Kidney (tissue), 22 donors: ENCODE measurements at places on chromosomes 1 and 21.

DNA sequence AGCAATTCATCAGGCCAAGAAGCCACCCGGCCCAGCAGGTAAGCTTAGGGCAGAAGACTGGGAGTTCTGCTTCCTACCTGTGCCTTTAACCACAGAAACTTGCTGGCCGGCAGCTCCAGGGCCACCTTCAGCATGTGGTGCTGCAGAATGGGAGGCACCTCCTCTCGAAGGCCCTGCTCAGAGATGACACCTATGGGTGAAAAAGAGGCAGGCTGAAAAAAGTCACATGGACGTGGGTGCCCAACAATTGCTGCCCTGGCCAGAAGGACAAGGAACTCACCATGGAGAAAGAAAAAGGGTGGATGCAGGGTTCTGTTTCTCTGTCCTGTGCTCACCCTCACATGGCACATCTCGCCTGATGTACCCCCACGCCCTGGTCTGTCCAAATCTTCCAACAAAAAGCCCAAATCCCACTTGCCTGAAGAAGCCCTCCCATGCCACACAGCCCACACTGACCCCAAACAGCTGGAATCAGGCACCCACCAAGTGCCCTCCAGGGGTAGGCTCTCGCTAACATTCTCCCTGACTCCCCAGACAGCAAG, 33.0 kb downstream of the URB1 start:
- DNase-seq, result no peak

DNA sequence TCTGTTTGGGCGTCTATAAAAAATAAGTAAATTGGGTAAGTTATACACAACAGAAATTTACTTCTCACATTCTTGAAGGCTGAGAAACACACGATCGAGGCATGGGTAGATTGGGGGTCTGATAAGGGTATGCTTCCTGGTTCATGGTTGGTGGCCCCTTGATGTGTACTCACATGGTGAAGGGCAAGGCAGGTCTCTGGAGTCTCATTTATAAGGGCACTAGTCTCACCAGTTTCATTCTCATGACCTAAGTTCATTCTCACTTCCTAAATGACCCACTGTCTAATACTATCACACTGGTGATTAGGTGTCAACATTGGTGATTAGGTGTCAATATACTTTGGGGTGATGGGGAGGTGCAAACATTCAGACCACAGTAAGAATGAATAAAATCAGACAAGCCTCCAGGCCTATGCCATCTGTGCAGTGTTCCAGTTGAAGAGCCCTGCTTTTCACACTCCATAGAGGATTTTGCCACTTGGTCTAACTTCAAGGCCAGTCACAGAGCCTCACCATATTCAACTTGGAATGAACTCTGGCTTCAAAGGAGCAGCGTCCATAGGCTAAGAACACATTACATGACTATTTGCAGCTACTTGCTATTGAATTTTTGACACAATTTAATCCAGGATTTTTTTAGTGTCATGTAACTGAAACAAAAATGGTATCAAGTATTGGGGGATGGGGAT, 2.5 kb upstream of the GBP4 start:
- no peak for DNase-seq

GRCh38 chr1:34663031-34663430, 91.8 kb upstream of the GJB5 start:
- DNase-seq, result no peak

DNA sequence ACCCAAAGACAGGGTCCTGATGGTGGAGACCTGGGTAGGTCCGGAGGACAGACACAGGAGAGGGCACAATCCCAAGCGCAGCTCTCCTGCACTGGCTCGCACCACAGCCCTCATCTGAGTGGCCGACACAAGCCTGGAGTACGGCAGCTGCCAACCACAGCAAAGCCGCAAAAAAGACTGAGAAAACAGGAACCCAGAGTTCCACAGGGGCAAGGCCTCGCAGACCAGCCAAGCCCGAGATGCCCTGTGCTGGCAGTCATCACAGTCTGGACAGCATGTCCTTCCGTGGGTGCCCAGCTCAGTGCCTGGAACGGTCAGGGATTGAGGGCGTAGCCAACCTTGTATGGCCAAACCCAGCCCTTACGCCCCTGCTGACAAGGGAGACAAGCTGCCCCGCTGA, 11.4 kb downstream of the ZBTB48 start:
- no peak for DNase-seq

DNA sequence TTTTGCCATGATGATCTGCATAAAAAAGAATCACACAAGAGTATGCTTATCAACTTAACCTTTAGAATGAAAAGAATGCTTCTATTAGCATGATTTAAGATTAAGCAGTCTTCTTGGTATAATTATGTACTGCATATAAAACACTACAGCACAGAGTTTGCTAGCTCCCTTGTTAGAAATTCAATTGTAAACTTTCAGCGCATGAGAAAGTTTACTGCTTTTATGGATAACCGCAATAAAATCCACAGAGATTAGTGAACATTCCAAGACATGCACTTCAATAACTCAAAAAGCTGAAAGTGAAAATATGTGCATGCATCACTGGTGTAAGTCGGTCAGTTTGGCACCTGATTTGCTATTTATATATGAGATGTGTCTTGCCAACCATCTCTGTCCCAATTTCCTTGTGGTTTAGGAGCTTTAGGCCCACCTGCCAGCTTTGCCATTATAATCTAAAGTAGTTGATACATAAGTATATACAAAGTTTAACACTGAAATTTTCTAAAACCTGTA, 16.9 kb downstream of the CCT8 start:
- no peak for DNase-seq

DNA sequence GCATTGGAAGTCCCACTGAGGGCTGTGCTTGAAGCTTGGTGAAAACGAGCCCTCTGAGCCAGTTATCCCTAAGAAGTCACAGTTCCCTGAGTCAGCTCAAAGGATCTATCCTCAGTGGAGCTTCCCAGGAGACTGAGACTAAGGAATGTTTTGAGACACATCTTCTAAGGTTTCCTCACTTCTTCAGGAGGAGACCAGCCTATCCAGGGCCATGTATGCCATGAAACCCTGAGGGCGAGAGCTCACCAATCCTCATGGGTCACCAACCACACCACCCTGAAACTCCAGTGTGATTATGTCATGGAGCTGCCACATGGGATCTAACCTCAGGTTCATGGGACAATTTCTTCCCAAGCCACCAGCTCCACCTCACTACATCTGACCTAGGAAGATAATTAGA, 7.6 kb upstream of the TIE1 start:
- no peak for DNase-seq

DNA sequence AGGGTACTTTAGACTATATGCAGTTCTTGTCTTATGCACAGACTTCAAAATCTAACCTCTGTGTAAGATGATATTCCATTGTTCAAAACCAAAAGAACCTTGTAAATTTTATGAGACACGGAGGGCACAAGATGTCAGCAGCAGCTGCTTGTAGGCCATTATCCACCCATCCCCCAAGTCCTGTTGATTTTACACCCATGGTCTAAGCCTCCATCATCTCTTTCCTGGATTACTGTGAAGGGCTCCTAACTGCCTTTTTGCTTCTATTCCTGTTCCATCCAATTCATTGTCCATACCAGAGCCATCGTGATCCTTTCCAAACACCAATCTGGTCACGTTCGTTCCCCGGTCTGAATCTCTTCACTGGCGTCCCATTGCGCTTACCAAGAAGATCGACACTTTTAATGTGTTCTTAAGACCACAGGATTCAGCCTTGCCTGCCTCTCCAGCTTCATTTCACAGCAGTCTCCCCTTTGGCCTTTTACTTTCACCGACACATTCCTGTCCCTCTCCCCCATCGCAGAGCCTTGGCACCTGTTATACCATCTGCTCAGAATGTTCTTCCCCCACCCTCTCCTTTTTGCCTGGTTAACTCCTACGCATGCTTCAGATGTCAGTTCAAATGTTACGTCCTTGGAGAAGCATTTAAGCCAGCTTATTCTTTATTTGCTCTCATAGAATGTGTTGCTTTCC, 107.3 kb upstream of the POU3F1 start:
- DNase-seq, result peak; percentile 84

DNA sequence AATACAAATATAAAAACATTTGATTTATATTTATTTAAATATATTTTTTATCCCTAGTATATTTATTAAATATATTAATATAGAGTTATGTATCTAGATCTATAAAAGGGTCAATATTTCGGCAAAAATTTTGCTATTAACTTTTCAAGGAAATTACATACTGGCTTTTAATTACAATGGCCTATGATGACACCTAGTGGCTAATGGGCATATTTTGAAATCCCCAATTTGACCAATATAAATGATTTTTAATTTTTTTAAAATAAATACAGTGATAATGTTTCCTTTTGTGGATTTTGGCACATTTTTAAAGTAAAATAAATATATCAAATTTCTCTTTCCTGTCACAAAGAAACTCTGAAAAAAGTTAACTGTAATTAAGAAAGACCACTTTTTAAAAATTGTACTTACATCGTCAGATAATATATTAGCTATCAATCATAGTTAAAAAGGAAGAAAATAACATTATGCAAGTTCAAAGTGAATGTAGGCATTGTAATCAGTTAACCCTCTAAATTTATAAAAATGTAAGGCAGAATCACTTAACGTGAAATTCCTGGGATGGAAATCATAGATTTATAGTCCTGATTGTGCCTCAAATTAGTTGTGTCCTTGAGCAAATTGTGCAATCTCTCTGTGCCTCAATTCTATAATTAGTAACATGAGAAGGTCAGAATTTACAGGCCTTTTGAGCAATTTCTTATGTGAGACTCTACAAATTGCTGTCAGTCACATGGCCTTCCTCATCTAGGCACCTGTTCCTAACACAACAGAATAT, 25.6 kb upstream of the RGS13 start:
- DNase-seq, result no peak

GRCh38 chr21:35127851-35128250, 78.7 kb upstream of the RUNX1 start:
- DNase-seq, result no peak

GRCh38 chr1:8384088-8384487, 66.2 kb downstream of the SLC45A1 start:
- DNase-seq, result no peak

GRCh38 chr1:33610864-33611455, 138.5 kb downstream of the ZSCAN20 start:
- DNase-seq, result no peak

- DNase-seq, result no peak
Observed at GRCh38 chr1:153513023-153513422, 22.8 kb downstream of the S100A6 start.
